NCI-H1930 (cell line): ENCODE measurements at places on chromosomes 3 and 15.

DNA sequence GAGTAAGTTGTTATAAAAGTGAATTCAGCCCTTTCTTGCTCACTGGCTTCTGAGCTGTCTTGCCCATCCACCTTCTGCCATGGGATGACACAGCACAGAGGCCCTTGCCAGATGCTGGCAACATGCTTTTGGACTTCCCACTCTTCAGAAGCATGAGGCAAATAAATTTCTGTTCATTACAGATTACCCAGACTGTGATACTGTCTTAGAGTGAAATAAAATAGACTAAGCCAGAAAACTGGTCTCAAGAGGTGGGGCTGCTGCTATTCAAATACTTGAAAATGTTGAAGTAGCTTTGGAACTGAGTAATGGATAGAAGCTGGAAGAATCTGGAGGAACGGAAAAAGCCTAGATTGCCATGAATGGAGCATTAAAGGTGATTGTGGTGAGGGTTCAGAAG is 170.4 kb downstream of the ZMAT3 start:
- no peak for DNase-seq

DNA sequence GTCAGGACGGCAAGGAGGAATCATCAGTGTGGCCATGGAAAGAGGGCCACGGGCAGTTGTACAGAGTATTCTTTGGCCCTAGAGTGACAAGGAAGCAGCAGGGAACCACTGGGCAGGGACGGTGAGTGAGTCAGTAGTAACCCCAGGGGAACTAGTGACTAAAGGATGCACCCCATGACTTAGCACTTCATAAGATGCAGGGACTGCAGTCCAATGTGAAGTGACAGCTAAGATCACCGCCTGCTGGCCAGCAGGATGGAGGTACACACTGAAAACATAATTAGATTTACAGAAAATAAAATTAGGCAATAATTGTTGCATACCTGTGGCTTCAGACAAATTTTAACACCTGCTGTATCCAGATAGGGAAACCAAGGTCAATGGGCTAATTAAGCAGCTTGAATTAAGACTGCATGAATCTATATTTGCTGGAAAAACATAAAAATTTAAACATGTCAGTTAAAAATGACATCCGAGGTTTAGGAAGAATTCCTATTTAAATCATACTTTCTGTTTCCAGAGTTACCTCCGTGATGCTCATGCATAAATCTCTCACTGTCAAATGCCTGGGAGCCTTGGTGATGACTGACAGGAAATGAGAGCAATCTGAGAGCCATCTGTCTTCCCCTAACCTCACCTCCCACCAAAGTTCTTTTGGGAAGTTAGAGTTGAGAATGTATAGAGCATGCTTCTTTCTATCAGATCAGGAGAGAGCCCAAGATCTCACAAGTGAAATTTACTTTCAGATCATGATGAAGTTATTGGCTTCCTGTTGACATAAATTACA is 56.5 kb downstream of the DCLK3 start:
- no peak for DNase-seq

DNA sequence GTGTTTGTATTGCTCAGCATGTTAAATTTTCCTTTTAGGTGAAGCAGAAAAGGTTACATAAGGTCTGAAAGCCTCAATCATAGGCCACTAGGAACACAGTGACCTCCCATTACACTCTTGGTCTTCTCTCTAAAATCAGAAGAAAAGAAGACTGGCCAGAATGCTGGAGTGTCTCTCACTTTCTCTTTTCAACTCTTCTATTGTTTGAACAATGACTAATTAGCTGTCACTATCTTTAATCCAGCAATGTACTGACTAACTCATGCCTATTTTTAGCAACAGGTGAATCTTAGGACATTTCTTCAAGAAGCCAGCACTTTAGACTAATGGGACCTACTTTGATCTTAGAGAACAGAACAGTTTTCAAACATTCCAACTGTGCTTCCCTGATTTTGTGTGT is 142.8 kb downstream of the TGFBR2 start:
- no peak for DNase-seq

- DNase-seq, result no peak
Measured at GRCh38 chr15:22981051-22981840, 1.1 kb upstream of the CYFIP1 start.

DNA sequence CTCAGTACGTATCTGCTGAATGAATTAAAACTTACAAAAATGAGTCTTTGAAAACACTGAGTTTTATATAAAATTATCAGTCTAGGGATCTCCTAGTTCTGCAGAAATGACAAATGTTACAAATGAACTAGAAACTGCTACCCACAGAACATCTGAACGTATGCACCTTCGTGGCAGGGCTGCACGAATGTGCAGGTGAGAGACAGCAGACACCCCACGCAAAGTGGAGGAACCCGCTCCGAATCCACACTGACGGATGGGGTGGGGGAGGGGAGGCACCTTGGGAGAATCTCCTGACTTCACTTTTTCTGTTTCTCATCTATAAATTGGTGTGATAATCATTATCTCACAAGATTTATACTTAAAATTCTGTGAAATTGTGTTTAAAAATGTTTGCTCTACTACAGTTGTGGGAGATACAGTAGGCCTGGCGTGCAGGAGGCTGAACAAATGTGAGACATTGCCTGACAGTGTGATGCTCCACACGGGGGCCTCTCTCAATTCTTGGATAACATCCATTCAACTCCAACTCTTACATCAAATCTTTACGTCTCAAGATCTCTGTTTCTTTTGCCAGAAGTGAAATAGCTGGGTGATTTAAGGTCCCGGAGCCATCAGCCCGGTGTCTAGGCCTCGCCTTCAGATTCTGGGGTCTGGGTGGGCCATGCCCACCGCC is 86.9 kb downstream of the ATP10A start:
- DNase-seq, result no peak

DNA sequence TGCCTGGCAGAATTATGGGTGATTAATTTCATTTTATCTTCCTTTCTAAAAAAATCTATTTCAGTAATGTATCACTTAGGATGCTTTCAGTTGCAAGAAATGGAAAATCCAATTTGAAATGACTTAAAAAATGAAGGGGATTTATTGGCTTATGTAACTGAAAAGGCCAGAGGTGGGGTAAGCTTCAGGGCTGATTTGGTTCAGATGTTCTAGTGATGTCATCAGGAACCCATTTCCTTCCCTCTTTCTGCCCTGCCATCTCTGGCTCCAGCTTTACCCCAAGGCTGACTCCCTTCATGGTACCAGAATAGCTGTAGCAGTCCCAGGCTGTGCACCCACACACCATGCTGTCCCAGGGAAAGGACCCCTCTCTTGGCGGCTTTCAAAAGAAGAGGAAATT is 18.5 kb upstream of the REC114 start:
- no peak for DNase-seq

DNA sequence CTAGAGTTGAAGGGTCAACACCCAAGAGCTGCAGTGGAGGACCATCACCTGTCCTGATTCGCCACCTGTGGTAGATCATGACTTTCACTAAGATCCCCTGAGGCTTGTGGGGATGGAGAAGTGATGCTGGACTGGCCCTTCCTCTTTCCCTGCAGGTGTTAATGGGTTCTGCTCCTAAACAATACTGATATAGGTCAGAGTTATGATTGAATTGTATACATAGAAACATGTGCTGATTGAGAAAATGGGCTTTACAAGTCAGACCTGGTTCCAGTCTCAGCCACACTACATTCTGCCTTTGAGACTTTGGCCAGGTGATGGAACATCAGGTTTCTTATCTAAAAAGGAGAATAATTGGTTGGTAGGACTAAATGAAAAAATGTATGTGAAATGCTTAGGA is 418.9 kb upstream of the TPRG1 start:
- DNase-seq, result no peak

- no peak for DNase-seq
Measured at GRCh38 chr3:98893740-98894139, 7.8 kb downstream of the DCBLD2 start.

- DNase-seq, result no peak
Measured at GRCh38 chr3:135081856-135082434, 286.9 kb downstream of the EPHB1 start.

- no peak for DNase-seq
Measured at GRCh38 chr3:11810276-11810675, 36.4 kb downstream of the TAMM41 start.

GRCh38 chr15:67311731-67312130 is 57.1 kb downstream of the IQCH start:
- DNase-seq, result no peak

DNA sequence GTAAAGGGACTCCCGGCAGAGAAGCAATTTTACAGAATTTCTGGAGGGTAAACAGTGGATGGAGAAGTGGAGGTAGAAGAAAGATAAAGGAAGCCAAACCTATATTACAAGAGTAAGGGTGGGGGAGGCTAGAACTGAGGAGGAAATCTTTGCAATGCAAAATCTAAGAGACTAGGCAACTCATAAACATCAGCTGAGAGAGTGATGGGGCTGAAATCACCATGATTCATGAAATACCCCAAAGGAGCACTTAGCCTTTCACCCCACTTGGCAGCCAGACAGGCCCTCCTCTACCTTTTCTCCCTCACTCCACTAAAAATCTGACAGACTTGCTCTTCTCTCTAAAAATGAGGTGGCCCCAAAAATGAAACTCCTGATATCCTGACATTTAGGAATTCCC is 19.5 kb upstream of the ZBTB38 start:
- DNase-seq, result no peak

- no peak for DNase-seq
Measured at GRCh38 chr15:49062900-49063299, 16.7 kb upstream of the SECISBP2L start.

DNA sequence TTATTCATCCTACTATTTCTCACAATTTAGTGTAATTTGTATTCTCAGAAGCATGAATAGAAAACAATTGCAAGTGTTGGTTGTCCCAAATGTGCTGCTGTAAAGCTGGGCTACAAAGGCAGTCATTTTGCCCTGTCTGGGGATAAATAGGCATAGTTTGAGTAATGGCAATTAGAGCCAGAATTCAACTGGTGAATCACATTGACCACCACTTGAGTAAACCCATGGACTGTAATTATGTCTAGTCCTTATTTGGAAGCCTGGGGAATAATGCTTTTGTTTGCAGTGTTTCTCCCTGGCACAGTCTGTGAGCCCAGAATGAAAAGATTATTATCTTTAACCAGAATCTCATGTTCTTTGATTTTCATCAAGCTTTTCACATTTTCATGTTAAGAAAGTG is 30.5 kb upstream of the CHL1 start:
- DNase-seq, result peak; percentile 69

DNA sequence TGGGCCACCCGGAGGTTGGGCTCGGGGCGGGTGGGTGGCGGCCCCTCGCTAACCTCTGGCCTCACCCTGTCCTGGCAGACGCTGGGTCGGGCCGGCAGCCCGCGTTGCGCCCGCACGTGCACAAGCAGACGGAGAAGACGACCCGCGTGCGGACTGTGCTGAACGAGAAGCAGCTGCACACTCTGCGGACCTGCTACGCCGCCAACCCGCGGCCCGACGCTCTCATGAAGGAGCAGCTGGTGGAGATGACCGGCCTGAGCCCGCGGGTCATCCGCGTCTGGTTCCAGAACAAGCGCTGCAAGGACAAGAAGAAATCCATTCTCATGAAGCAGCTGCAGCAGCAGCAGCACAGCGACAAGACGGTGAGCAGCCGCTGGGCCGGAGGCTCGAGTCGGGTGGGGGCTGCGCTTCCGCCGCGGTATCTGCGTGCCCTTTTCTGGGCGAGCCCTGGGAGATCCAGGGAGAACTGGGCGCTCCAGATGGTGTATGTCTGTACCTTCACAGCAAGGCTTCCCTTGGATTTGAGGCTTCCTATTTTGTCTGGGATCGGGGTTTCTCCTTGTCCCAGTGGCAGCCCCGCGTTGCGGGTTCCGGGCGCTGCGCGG is 3.7 kb downstream of the ISL2 start:
- DNase-seq, result no peak

- DNase-seq, result no peak
Measured at GRCh38 chr15:98286831-98287230, 326.3 kb downstream of the ARRDC4 start.

DNA sequence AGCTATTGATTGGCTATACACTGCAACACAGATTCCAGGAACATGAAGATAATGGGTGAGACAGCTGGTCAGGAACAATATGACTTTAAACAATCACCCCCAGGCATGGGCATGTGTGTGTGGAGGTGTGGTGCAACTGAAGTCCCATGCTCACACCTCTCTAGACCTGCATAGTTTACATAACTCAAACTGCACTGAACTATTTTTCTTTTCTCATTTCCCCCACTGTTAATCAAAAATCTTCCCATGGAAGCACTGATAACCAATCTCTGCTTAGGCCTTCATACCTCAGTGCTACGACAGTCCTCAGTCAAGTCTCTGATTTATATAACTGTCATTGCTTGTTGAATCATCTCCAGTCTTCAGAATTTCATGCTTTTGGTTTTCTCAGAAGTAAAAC is 600.2 kb downstream of the NTRK3 start:
- DNase-seq, result no peak

DNA sequence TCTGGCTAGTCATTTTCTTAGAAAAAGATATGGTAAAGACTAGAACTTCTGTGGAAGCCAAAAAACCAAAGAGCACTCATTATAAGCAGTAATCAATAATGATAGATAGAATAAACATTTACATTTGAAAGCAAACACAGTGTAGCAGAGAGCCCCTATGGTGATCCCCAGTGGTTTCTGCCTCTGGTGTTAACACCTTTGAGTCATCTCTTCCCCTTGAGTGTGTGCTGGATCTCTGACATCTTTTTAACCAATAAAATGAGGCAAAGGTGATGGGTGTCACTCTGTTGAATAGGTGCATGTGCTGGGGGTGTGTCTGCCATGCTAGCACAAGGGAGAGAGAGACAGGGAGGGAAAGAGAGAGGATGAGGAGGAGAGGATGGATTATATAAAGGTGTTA is 121.6 kb downstream of the TFG start:
- DNase-seq, result no peak

- DNase-seq, result no peak
Measured at GRCh38 chr3:94525043-94525442, 462.2 kb downstream of the NSUN3 start.

DNA sequence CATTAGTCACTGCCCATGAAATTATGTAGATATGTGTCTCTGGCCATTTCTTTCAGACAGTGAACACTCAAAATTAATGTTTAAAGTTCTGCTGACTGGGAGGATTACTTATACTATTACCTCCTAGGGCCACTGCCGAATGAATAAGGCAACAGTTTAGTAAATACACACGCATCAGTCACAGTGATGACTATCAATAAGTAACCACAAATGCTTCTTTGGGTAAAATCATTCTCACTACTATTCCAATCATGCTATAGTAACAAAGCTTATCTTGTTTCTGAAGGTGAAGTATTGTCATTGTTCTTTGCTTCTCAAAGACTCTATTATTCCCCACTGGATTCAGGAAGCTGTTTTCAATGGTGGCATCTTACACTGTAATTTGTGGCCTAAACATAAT is 478.8 kb downstream of the EPHA3 start:
- peak; percentile 17 for DNase-seq

DNA sequence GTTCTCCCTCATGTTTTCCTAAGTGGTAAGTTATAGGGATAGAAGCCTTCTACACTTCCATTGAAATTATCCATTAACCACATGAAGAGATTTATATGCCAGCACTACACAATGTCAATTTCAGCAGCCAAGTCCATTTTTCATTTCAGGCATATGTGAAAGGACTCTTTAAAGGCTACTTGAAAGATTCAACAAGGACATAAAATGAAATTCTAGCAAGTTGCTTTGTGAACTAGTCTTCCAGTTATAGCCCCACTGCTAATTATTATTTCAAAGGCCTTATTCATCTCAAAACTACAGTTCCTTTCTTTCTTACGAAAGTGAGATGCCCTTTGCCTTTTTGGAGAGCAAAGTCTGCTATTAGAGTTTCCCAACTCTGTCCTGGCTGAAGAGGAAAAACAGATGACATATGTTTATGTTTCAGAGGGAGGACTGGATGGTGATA is 66.0 kb upstream of the SLC2A2 start:
- DNase-seq, result no peak

- DNase-seq, result no peak
Measured at GRCh38 chr3:139518306-139518705, 21.2 kb downstream of the RBP1 start.

GRCh38 chr3:161332792-161333191 is 38.5 kb downstream of the SPTSSB start:
- no peak for DNase-seq
